ENCODE measurements at places on chromosomes 4 and X. TPM values are rescaled to one million over a fixed set of nuclear protein-coding genes. Genes with fewer than 3 reads are reported as not detected.

- H3K27me3 ChIP-seq = no peaks in the 10 kb centered on the region
- H3K4me3 ChIP-seq = no peak overlapping the region
- no peaks in the 10 kb centered on the region for H3K36me3 ChIP-seq
These were observed 21.1 kb downstream of the RASSF6 start for GRCh38 chr4:73599182-73599581.

- no peaks in the 10 kb centered on the region for H3K27me3 ChIP-seq
- H3K36me3 ChIP-seq = no peaks in the 10 kb centered on the region
- no peak overlapping the region for H3K27ac ChIP-seq
- H3K4me3 ChIP-seq = no peak overlapping the region
These were observed 471.8 kb upstream of the FTHL17 start for GRCh38 chrX:31543634-31544033.

GRCh38 chr4:71113294-71113693 is 119.8 kb downstream of the DCK start:
- peaks cover 17% of the 10 kb centered on the region for H3K4me1 ChIP-seq
- no peaks in the 10 kb centered on the region for H3K27me3 ChIP-seq
- H3K27ac ChIP-seq = no peak overlapping the region

GRCh38 chrX:47191806-47192401 is 1.7 kb upstream of the UBA1 start:
- peak overlapping the region; percentile 92 for H3K27ac ChIP-seq
- H3K27me3 ChIP-seq = no peaks in the 10 kb centered on the region
- H3K36me3 ChIP-seq = peaks cover 27% of the 10 kb centered on the region
- H3K4me1 ChIP-seq = peaks cover 57% of the 10 kb centered on the region

DNA sequence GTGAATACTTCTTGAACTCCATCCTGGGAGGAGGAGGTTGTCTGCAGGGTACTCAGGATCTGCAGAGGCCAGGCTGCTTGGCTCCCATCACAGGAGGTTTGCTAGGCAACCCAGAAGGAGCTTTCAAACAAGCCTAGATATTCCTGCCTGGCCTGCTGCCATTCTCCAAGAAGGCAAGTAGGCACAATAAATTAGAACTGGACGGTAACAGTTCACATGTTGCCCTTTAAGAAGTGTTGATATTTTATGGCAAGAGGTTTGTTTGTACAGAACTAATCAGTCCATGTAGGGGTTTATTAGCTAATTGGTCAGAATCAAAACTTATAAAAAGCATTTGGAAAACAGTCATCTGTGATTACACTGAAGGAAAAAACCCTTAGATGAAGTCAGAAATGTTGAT is 39.3 kb downstream of the SYNPO2 start:
- H3K27me3 ChIP-seq = peaks cover 2% of the 10 kb centered on the region
- no peak for DNase-seq
- no peak overlapping the region for H3K4me3 ChIP-seq
- no peaks in the 10 kb centered on the region for H3K4me1 ChIP-seq
- no peaks in the 10 kb centered on the region for H3K36me3 ChIP-seq
- no peak overlapping the region for H3K27ac ChIP-seq

- no peak overlapping the region for H3K27ac ChIP-seq
- H3K4me1 ChIP-seq = peaks cover 9% of the 10 kb centered on the region
These were observed 1.7 kb upstream of the FGFRL1 start for GRCh38 chr4:1009542-1010394.

DNA sequence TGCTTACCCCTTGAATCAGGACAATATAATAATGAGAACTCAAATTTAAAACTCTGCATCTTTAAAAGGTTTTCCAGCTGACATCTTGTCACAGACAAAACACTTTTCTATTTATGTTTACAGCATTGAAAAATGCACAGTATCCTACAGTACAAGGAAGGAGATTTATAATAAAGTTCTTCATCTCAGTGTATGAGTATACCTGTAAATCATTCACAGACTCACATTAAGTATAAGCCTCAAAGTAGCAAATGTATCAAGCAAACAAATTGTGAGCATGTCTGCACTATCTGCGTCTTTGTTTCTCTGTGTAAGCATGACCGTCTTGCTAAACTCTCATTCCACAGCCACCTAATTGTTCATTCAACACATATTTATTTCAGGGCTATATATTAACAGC is 52.8 kb downstream of the PPP1R2C start:
- DNase-seq = no peak
- no peaks in the 10 kb centered on the region for H3K4me1 ChIP-seq
- no peak overlapping the region for H3K27ac ChIP-seq
- H3K4me3 ChIP-seq = no peak overlapping the region
- no peaks in the 10 kb centered on the region for H3K27me3 ChIP-seq

GRCh38 chr4:11073621-11074051 is 355.1 kb downstream of the HS3ST1 start:
- no peaks in the 10 kb centered on the region for H3K4me1 ChIP-seq
- no peak for DNase-seq
- no peaks in the 10 kb centered on the region for H3K27me3 ChIP-seq
- no peaks in the 10 kb centered on the region for H3K36me3 ChIP-seq
- no peak overlapping the region for H3K27ac ChIP-seq
- H3K4me3 ChIP-seq = no peak overlapping the region

GRCh38 chr4:134365852-134366251 is 164.3 kb upstream of the PABPC4L start:
- H3K36me3 ChIP-seq = no peaks in the 10 kb centered on the region
- no peaks in the 10 kb centered on the region for H3K4me1 ChIP-seq
- no peaks in the 10 kb centered on the region for H3K27me3 ChIP-seq
- DNase-seq = no peak
- H3K4me3 ChIP-seq = no peak overlapping the region

- H3K4me3 ChIP-seq = no peak overlapping the region
- H3K4me1 ChIP-seq = no peaks in the 10 kb centered on the region
- no peak for DNase-seq
- no peak overlapping the region for H3K27ac ChIP-seq
- no peaks in the 10 kb centered on the region for H3K27me3 ChIP-seq
- no peaks in the 10 kb centered on the region for H3K36me3 ChIP-seq
These were observed 87.0 kb downstream of the COL25A1 start for GRCh38 chr4:109215506-109215905.

DNA sequence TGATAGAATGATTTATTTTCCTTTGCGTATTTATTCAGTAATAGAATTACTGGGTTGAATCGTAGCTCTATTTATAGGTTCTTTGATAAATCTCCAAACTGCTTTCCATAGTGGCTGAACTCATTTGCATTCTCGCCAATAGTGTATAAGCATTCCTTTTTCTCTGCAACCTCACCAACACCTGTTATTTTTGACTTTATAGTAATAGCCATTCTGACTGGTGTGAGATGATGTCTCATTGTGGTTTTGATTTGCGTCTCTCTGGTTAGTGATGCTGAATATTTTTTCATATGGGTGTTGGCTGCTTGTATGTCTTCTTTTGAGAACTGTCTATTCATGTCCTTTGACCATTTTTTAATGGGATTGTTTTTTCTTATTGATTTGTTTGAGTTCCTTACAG is 160.7 kb downstream of the MID1IP1 start:
- no peak overlapping the region for H3K27ac ChIP-seq
- H3K4me3 ChIP-seq = no peak overlapping the region
- H3K4me1 ChIP-seq = no peaks in the 10 kb centered on the region

- no peak overlapping the region for H3K4me3 ChIP-seq
- DNase-seq = no peak
- H3K4me1 ChIP-seq = peaks cover 67% of the 10 kb centered on the region
- no peak overlapping the region for H3K27ac ChIP-seq
- H3K27me3 ChIP-seq = no peaks in the 10 kb centered on the region
These were observed 116.4 kb downstream of the AFF1 start for GRCh38 chr4:87051121-87051713.

GRCh38 chr4:177492022-177492421 is 49.8 kb upstream of the AGA start:
- no peaks in the 10 kb centered on the region for H3K36me3 ChIP-seq
- peaks cover 5% of the 10 kb centered on the region for H3K4me1 ChIP-seq
- H3K27me3 ChIP-seq = no peaks in the 10 kb centered on the region
- H3K27ac ChIP-seq = no peak overlapping the region
- no peak overlapping the region for H3K4me3 ChIP-seq

DNA sequence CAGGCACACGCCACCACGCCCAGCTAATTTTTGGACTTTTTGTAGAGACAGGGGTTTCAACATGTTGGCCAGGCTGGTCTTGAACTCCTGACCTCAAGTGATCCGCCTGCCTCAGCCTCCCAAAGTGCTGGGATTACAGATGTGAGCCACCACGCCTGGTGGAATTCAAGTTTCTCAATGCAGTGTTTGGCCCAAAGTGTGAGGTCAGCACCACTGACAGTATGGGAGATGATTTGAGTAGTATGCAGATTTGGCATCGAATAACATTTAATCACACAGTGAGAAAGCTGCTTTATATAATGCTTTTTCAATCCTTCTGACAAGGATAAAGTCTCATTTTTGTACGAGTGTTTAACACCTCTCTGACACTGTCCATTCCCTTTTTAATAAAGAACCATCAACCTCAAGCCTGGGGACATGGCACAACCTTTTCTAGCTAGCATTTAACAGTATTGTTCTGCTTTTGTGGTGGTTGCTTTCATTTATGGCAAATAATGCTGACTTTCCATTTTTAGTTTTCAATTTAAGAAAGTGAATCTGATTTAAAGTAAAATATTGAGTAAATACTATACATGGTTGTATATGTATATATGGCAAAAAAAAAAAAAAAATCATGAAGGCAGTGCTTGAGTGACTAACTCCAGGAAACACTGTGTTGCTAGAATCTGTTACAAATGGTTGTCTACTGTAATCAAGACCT is 4.3 kb upstream of the NSUN7 start:
- peaks cover 10% of the 10 kb centered on the region for H3K27me3 ChIP-seq
- H3K27ac ChIP-seq = no peak overlapping the region
- peaks cover 6% of the 10 kb centered on the region for H3K4me1 ChIP-seq

GRCh38 chrX:40383969-40384368 is 196.8 kb upstream of the ATP6AP2 start:
- no peak overlapping the region for H3K4me3 ChIP-seq
- no peak overlapping the region for H3K27ac ChIP-seq
- peak; percentile 7 for DNase-seq
- H3K4me1 ChIP-seq = no peaks in the 10 kb centered on the region
- H3K36me3 ChIP-seq = no peaks in the 10 kb centered on the region
- H3K27me3 ChIP-seq = no peaks in the 10 kb centered on the region

GRCh38 chr4:8910822-8911315 is 39.2 kb upstream of the HMX1 start:
- no peak overlapping the region for H3K27ac ChIP-seq
- H3K36me3 ChIP-seq = no peaks in the 10 kb centered on the region
- no peak overlapping the region for H3K4me3 ChIP-seq
- H3K27me3 ChIP-seq = no peaks in the 10 kb centered on the region

DNA sequence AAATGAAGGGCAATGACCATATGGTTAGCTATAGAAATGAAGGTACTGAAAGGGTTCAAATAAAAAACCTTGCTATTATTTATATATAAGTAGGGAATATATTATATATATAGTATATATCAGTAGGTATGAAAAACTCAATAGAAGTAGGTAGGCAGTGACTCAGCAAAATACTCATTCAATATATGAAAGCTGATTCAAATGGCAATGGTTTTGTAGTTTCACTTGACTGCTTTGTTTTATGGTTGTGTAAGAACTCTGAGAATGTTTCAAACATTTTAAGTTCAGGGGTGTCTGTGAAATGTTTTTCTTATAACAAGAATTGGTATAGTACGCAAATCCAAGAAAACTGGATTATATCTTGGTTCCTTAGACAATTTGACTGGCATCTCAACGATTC is 4.1 kb downstream of the ZNF280C start:
- H3K27me3 ChIP-seq = no peaks in the 10 kb centered on the region
- peaks cover 26% of the 10 kb centered on the region for H3K4me1 ChIP-seq
- H3K4me3 ChIP-seq = no peak overlapping the region
- H3K27ac ChIP-seq = no peak overlapping the region
- peaks cover 6% of the 10 kb centered on the region for H3K36me3 ChIP-seq

DNA sequence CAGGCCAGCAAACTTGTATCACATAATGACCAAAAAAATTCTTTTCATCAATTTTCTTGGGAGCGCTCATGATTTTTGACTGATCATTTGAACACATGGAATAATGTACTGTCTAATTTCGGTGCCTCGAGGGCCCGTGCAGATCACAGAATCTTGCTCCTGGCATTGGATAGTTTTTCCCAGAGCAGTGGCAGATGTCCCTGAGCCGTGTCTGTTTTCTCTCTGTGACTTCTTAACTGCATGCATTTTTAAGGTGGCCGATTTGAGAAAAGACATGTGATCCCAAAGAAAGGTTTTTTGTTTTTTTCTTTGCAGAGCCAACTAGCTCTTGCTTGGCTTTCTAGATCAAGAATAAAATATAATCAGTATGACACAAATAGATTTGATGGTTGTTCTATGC is 19.7 kb downstream of the GPRIN3 start:
- H3K27me3 ChIP-seq = no peaks in the 10 kb centered on the region
- peaks cover 95% of the 10 kb centered on the region for H3K4me1 ChIP-seq
- peaks cover 8% of the 10 kb centered on the region for H3K36me3 ChIP-seq
- peak overlapping the region; percentile 67 for H3K4me3 ChIP-seq
- peak overlapping the region; percentile 94 for H3K27ac ChIP-seq
- no peak for DNase-seq

DNA sequence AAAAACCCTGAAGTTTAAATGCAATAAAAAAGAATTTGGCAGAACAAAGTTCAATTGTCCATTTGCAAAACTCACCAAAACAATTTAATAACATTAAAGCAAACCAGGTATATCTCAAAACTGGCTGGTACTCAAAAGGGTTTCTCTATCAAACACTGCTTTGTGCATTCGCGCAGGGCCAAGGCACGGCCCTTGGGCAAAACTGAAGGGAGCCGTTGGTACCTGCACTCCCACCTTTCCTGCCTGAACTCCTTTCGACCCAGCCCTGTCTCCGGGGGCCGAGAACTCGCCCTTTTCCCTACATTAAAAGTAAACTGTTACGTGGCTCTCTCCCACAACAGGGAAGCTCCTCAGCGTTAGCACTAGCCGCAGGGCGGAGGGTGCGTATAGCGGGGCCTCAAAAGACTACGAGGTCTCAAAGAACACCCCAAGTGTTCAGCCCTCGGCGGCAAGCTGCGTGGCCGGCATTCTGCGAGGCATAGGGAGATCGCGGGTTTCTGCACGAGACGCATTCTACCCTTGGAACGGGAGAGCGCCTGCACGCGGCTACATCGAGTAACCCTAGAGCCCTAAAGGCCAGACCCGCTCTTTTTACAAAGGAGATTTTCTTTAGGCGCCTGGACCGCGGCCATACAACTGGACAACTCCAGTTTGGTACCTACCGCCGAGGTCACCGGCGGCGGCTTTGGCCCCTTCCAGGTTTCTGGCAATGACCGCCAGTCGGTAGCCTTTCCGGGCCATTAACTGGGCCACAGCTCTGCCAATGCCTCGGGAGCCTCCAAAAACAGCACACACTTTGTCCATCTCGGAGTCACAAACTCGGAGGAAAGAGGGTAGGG is 550 bp downstream of the CBR4 start:
- peak overlapping the region; percentile 87 for H3K27ac ChIP-seq
- H3K4me1 ChIP-seq = peaks cover 26% of the 10 kb centered on the region
- DNase-seq = peak; percentile 75
- H3K4me3 ChIP-seq = peak overlapping the region; percentile 84

Gene SPANXN4
- total RNA-seq = not detected

Gene CT45A1
- not detected for total RNA-seq

Gene SLC4A4
- total RNA-seq = not detected

Gene MAGEB6
- total RNA-seq = not detected

Gene GRK4
- total RNA-seq = 2.4 TPM

Gene ZFX
- total RNA-seq = 34.0 TPM

Gene SLC9B1
- 3.7 TPM for total RNA-seq

Gene ATOH1
- total RNA-seq = not detected

Gene TLR3
- total RNA-seq = not detected

Gene XAGE1A
- not detected for total RNA-seq

Gene ADAM29
- total RNA-seq = not detected

All from activated CD4-positive, alpha-beta T cell treated with anti-CD3 and anti-CD28 coated beads for 36 hours (primary cell).